CD4-positive, alpha-beta T cell treated with Interleukin-10 for 1 hour (primary cell): ENCODE measurements at places on chromosomes 2 and 18.

- no peak for DNase-seq
Measured at GRCh38 chr18:63249771-63250170, 69.8 kb downstream of the BCL2 start.

DNA sequence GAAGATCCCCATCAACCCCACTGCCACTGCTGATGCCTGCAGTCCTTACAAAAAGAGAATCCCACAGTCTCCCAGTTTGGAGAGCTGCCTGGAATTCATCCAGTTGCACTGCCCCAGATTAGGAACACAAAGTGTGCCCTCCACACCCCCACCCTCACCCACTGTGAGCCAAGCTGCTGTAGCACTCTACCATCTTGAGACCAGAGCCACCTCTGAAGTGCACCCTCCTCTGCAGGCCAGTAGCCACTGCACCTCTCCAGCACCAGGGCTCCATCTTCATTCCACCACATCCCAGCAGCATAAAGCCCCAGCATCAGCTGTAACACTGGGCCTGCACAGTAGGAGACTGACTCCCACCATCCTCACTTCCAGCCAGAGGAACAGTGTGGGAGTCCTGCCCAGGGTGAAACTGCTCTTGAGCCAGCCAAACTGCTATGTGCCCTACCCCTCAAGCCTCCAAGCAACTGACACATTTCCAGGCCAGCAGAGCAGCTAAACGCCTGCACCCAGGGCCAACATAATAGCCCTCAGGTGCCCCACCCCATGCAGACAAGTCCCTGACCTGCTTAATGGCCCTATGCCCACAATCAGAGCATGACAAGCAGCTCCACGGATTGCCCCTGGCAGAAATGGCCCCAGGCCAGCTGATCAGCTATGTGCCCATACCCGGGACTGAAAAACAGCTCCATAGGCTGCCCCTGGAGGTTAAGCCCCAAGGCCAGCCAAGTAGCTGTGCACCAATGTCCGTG lies 206.0 kb downstream of the ATAD2B start:
- no peak for DNase-seq

GRCh38 chr18:32219431-32220018 lies 29.7 kb downstream of the MEP1B start:
- no peak for DNase-seq

DNA sequence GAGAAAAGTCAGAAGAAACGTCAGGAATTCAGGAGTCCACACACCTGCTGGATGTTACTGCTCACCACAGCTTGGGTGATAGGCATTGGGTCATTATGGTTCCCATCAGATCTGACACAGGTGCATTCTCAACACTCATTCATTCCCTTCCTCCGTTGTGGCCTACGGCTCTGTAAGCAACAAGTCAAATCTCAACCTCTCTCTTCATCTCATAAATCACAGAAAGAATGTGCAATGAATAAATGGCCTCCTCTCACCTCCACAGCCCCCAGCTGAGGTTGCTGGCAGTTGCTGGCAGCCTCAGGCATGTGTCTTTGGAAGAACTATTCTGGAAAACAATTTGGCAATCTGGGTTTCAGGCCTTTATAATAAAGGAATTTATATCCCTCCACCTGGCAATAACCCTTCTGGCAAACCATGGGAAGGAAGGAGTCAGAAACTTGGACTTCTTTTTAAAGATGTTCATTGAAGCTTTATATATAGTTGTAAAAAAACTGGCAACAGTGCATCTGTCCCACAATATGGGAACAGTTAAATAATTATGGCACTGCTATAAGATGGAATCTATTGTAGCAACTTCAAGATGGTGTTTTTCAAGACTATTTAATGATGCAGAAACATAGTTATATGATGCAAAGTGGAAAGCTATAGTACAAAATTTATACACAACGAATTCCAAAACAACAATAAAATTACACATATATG lies 175.4 kb downstream of the ANAPC1 start:
- DNase-seq, result no peak

GRCh38 chr18:66346833-66347588 lies 256.9 kb downstream of the CDH19 start:
- DNase-seq, result no peak

DNA sequence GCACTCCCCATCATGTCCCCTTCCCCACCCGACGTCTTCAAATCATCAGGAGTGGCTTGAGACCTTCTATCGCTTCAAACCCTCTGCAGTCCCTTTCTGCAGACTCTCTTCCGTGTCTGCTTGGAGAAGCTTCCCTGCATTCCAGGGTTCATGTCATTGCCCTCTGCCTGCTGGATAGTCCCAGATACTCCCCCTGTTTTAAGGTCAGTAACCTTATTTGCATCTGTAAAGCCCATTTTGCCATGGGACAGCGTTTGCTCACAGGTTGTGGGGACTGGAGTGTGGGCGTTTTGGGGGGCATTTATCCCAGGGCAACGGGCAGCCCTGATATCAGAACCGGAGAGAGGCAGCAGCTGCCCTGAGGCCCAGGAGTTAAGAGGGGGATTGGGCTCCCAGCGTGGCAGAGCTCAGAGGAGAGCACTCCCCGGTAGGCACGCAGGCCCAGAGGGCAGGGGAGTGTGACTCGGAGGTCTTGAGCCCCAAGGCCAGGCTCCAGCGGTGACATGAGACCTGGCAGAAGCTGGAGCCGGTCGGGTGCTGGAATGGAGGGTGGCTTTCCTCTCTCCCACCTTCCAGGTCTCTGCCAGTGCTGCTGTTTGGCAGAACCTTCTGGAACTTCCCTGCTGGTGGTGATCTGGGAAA lies 73.8 kb downstream of the RTP5 start:
- no peak for DNase-seq

- no peak for DNase-seq
Measured at GRCh38 chr2:26989156-26989555, 18.7 kb downstream of the MAPRE3 start.

GRCh38 chr2:148932536-148932935 lies 57.5 kb downstream of the KIF5C start:
- DNase-seq, result no peak

- DNase-seq, result no peak
Measured at GRCh38 chr2:236735825-236736238, 166.2 kb downstream of the ACKR3 start.

- DNase-seq, result no peak
Measured at GRCh38 chr2:31101701-31102100, 36.5 kb downstream of the GALNT14 start.

- no peak for DNase-seq
Measured at GRCh38 chr2:168853471-168853870, 36.8 kb downstream of the SPC25 start.
